Vagina (tissue), 2 donors: ENCODE measurements at places on chromosomes 13 and 19. TPM values are rescaled to one million over a fixed set of nuclear protein-coding genes. Genes with fewer than 3 reads are reported as not detected.

DNA sequence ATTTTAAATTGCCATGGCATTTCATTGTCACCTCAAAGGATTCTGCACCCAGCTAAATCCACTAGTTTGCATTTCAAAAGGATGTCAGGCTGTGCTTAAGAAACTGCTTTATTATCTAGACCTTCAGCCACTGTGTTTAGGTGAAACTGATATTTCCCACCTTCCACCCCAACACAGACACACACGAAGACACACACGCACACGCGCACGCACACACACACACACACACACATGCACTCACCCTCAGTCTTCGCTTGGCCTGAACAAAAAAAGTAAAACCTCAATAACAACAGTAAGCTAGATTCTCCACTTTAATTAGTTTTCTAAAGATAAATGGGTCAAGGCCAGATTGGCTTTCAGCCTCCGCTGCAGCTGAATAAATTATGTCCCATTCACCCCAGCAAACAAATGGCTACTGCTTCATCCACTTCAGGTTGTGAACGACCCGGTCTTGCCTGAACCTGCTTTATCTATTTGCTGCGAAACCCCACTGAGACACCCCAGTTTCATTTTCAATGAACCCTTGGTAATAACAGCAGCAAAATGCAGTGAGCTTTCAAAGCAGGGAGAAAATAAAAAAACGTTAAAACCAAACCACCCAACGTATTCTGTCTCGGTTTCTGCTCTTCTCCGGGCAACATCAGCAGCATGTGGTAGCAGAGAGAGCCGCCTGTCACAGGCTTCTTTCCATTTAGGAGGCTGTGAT lies 166.8 kb downstream of the DCT start:
- no peaks in the 10 kb centered on the region for H3K27me3 ChIP-seq
- no peak for DNase-seq
- no peak overlapping the region for H3K27ac ChIP-seq
- H3K4me3 ChIP-seq: no peak overlapping the region
- no peaks in the 10 kb centered on the region for H3K4me1 ChIP-seq

- no peaks in the 10 kb centered on the region for H3K27me3 ChIP-seq
- H3K36me3 ChIP-seq: no peaks in the 10 kb centered on the region
- peaks cover 34% of the 10 kb centered on the region for H3K4me1 ChIP-seq
- H3K27ac ChIP-seq: peak overlapping the region; percentile 81
- DNase-seq: no peak
Observed at GRCh38 chr13:114078461-114079451, 53.7 kb downstream of the RASA3 start.

TYROBP gene
- 68.5 TPM for total RNA-seq

- H3K27ac ChIP-seq: no peak overlapping the region
- no peak overlapping the region for H3K4me3 ChIP-seq
- no peak for DNase-seq
- H3K4me1 ChIP-seq: no peaks in the 10 kb centered on the region
- H3K36me3 ChIP-seq: no peaks in the 10 kb centered on the region
Observed at GRCh38 chr13:24196593-24197197, 36.2 kb downstream of the SPATA13 start.

DNA sequence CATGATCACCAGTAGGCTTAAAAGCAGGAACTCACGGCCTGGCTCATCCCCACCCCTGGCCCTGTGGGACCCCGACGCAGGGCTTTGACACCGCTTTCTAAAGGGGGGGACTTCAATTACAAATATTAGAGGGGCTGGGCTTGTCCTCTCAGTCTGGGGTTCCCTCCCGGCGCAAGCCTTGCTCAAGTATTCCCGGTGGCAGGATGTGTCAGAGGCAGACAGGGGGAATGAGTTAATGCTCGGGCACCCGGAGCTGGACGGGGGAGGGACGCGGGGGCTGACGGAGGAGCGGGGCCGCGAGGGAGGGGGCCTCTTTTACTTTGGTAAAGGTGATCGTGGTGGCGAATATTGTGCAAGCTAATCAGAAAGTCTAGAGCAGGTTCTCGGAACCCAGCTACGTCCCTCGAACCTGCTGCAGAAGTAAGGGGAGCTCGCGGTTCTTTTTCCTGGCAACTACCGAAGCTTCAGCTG lies 1.1 kb downstream of the FGF14 start:
- H3K27me3 ChIP-seq: no peaks in the 10 kb centered on the region
- H3K4me1 ChIP-seq: peaks cover 18% of the 10 kb centered on the region
- H3K4me3 ChIP-seq: peak overlapping the region; percentile 64
- no peak for DNase-seq
- no peaks in the 10 kb centered on the region for H3K36me3 ChIP-seq

DNA sequence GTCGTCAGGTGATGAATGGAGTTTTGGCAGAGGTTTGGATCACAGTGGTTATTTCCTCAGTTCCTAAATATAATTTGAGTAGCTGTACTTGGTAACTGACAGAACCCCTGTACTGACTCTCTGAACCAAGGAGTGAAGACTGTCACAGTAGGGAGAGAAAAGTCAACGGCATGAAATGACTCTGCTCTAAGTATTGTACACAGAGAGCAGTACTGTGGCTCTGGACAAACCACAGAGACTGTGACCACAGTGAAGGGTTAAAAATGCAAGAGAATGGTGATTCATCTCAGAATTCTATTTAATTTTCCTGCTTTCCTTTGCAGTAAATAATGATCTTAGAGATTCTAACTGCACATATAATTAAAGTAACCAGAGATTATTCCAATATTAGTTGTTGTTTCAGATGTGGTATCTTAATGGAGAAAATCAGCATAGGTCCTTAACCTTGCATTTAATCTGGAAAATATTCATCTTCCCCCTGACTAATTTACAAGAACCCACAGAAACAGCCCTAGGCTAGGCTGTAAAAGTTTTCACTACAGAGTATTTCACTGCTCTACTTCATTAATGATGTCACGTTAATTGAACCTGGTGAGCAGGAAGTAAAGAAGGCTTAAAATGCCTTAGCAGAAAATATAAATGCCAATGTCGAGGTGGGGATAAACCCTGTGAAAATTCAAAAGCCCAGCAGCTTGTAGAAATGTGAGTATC lies 221.9 kb downstream of the LIG4 start:
- no peak overlapping the region for H3K27ac ChIP-seq
- DNase-seq: no peak
- no peaks in the 10 kb centered on the region for H3K4me1 ChIP-seq
- H3K4me3 ChIP-seq: no peak overlapping the region

- H3K27me3 ChIP-seq: no peaks in the 10 kb centered on the region
- no peaks in the 10 kb centered on the region for H3K36me3 ChIP-seq
- no peak overlapping the region for H3K4me3 ChIP-seq
- H3K4me1 ChIP-seq: peaks cover 13% of the 10 kb centered on the region
- H3K27ac ChIP-seq: no peak overlapping the region
Observed at GRCh38 chr19:55670280-55671053, 4.6 kb upstream of the EPN1 start.

KLK5 gene
- total RNA-seq: 5.9 TPM

DNA sequence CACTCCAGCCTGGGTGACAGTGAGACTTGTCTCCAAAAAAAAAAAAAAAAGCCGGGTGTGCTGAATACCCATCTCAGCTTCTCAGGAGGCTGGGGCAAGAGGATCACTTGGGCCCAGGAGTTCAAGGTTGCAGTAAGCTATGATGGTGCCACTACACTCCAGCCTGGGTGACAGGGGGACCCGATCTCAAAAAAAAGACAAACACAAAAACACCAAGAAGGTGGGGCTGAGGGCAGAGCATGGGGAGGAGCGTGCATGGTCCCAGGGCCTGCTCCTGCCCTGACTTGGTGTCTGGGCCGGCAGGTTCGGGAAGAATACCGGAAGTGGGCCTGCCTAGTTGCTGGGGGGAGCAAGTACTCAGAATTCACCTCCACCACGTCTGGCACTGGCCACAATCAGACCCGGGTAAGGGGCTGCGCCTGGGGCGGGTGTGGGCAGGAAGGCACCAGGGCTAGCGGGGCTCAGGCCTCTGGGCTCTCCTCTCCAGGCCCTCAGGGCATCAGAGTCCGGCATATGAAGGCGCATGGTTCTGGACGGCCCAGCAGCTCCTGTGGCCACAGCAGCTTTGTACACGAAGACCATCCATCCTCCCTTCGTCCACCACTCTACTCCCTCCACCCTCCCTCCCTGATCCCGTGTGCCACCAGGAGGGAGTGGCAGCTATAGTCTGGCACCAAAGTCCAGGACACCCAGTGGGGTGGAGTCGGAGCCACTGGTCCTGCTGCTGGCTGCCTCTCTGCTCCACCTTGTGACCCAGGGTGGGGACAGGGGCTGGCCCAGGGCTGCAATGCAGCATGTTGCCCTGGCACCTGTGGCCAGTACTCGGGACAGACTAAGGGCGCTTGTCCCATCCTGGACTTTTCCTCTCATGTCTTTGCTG lies 11.3 kb downstream of the DDX39A start:
- H3K27ac ChIP-seq: no peak overlapping the region
- DNase-seq: no peak
- no peaks in the 10 kb centered on the region for H3K27me3 ChIP-seq
- no peak overlapping the region for H3K4me3 ChIP-seq
- peaks cover 18% of the 10 kb centered on the region for H3K4me1 ChIP-seq
- H3K36me3 ChIP-seq: peaks cover 64% of the 10 kb centered on the region

DNA sequence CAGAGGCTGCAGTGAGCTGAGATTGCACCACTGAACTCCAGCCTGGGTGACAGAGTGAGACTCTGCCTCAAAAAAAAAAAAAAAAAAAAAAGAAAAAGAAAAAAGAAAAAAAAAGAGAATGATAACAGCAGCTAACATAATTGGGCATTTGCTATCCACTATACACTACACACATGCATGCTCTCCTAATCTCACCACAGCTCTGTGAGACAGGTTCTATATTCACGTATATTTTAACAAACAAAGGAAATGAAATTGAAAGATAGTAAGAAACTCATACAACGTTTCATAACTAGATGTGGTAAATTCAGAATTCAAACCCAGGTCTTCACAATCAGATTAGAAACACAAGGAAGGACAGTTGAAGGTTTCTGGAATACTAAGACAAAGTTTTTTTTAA lies 265.7 kb downstream of the DIAPH3 start:
- no peak for DNase-seq
- H3K36me3 ChIP-seq: no peaks in the 10 kb centered on the region
- no peaks in the 10 kb centered on the region for H3K4me1 ChIP-seq
- H3K27ac ChIP-seq: no peak overlapping the region
- H3K27me3 ChIP-seq: no peaks in the 10 kb centered on the region

CYP2A6 gene
- total RNA-seq: 2.0 TPM

DNA sequence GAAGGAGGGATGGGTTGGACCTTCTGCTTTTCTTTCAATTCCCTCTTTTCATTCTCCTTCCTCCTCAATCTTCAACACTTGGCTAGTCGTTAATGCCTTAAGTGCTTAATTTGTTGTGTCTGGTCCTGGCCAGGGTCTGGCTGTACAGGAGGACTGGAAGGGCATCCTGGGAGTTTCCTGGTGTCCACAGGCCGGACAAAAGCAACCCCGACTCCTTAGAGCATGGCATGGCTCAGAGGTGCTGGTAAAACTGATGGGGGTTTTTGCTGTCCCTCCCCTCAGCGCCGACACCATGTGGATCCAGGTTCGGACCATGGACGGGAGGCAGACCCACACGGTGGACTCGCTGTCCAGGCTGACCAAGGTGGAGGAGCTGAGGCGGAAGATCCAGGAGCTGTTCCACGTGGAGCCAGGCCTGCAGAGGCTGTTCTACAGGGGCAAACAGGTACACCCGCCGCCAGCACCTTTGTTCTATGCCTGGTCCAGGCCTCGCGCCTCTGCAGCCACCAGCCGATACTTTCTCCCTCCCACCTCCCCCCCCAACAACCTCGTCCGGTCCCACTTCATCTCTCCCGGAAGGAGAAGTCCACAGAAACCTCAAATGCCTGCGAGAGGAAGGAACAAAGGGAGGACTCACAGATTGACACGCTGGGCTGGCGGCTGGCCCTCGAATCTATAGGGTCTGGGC lies 1.4 kb downstream of the UHRF1 start:
- peak overlapping the region; percentile 65 for H3K27ac ChIP-seq
- peak overlapping the region; percentile 76 for H3K4me3 ChIP-seq
- no peak for DNase-seq
- H3K27me3 ChIP-seq: no peaks in the 10 kb centered on the region
- H3K4me1 ChIP-seq: peaks cover 49% of the 10 kb centered on the region

- no peaks in the 10 kb centered on the region for H3K27me3 ChIP-seq
- no peak overlapping the region for H3K4me3 ChIP-seq
- no peak overlapping the region for H3K27ac ChIP-seq
Observed at GRCh38 chr13:43206838-43207237, 183.5 kb downstream of the DNAJC15 start.

SUPT20H gene
- total RNA-seq: 34.1 TPM

- H3K4me1 ChIP-seq: no peaks in the 10 kb centered on the region
- no peaks in the 10 kb centered on the region for H3K27me3 ChIP-seq
- no peak overlapping the region for H3K4me3 ChIP-seq
- DNase-seq: no peak
- H3K36me3 ChIP-seq: no peaks in the 10 kb centered on the region
Observed at GRCh38 chr13:46071590-46072249, 19.2 kb upstream of the ZC3H13 start.

- no peaks in the 10 kb centered on the region for H3K27me3 ChIP-seq
- H3K27ac ChIP-seq: no peak overlapping the region
- no peaks in the 10 kb centered on the region for H3K4me1 ChIP-seq
- H3K36me3 ChIP-seq: no peaks in the 10 kb centered on the region
- no peak overlapping the region for H3K4me3 ChIP-seq
Observed at GRCh38 chr19:54218259-54218658, 4.5 kb downstream of the LILRB3 start.

DNA sequence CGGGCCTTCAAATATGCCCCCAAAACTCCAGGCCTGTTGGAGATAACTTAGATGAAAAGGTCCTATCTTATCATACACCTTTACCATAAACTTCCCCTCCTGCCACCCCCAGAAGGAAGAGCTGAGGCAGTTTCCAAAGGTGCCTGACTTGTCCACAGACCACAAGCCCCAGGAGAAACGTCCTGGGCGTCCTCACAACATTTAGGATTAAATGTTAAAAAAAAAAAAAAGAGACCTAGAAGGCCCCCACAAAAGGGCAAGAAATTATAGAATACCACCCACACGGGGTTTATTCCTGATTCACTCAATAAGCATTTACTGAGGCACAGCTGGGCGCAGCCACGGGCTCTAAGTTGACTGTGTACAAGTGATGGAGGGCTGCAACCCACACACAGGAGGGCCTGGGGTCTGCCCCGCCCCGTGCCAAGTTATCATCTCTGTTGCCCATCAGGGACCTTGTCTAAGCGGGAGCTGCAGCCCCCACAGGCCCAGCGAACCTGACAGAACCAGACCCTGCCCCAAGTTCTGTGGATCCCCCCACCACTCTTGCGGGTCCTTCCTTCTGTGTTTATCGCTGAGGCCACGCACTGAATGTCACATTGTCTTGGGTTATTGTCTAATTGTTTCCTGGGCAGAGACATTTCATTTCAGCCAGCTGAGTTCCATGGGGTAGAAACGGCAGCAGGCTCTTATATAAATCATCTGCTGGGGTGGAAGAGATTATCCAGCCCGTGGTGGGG lies 83.0 kb upstream of the TM9SF2 start:
- DNase-seq: no peak
- H3K4me1 ChIP-seq: no peaks in the 10 kb centered on the region
- H3K27ac ChIP-seq: no peak overlapping the region
- no peak overlapping the region for H3K4me3 ChIP-seq
